Fibroblast of gingiva (primary cell): ENCODE measurements at places on chromosomes 12 and 14.

GRCh38 chr14:73977896-73978295 lies 27.8 kb downstream of the COQ6 start:
- peak; percentile 3 for DNase-seq

DNA sequence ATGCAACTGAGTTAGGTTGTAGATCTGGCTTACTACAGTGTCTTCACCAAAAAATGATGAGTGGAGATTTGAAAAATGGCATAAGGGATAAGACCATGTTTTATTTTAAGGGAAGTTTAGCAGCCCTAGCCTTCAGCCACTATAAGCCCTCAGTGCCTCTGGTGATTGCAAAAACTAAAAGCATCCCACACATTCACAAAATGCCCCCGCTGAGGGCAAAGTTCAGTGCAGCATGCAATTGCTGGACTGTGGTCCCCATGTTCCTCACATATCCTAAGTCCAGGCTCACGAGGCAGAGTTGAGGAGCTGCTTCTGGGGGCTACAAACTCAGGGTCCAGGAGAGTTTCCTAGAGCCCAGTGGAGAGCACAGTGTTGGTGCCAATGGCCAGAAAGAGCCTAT lies 29.6 kb upstream of the NCOR2 start:
- DNase-seq: no peak

DNA sequence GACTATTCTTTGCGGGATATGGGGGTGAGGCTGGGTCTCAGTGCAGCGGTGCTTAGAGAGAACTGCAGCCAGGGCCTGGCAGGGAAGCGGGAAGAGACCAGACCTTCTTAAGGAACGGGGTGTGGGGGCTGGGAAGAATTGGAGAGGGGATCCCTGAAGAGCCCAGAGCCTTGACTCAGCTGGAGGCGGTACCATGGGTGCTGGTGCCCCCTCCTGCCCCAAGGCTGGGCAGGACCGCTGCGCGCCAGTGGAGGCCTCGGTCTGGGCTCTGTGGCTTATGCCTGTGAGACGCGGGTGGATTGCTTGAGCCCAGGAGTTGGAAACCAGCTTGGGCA lies 1.3 kb upstream of the RNU7-1 start:
- DNase-seq: peak; percentile 32

DNA sequence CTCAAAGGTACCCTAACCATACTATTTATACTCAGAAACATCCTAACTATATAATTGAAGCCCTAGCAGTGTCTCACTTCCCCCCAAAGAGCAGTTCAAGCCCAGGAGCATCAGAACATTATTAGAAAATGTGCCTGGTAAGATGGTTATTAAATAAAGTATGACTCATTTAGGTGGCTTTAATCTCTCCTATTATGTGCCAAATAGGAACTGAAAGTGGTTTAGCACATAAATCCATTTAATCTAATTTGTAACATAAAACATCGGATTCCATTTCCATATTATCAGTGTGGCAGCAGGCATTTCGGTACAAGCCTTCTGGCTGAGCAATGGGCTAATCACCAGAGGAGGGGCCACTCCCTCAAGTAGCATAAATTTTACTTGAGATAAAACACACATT lies 395.2 kb upstream of the TMTC1 start:
- no peak for DNase-seq

DNA sequence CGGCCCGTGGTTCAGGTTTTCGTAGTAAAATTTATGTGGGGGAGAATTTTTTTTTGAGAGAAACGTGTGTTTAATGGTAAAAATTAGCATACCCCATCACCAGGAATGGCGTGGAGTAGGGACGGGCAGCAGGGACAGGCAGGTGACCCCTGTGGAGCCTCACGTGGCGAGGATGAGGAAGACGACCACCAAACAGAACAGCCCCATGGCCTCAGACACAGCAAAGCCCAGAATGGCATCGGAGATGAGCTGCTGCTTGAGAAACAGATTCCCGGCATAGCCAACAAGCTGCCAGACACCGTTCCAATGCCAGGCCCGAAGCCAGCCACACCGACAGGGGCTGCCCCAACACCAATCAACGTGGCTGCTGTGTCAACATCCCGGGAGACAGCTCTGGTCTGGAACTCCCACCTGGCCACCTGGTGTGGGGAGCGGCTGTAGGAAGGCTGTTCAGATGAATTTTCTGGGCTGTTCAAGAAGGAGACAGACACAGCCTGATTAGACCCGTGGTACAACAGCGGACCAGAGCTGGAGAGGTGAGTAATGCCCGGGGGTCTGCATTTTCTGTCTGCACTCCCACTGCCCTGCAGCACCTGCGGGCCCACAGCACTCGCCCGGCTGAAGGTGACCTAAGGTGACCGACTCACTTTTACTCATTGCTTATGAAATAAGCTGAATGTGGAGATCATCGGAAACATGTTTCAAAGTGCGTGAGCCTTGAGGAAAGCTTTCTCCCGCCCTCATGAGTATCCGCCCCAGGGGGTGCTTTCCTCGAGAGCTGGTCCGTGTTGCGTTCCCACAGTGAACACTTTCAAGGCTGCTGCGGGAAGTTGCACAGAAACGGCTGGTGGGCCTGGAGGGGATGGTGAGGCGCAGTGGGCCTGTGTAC lies 10.6 kb downstream of the TMEM121 start:
- no peak for DNase-seq

- no peak for DNase-seq
Observed at GRCh38 chr12:1799882-1800400, 20.4 kb upstream of the LRTM2 start.

DNA sequence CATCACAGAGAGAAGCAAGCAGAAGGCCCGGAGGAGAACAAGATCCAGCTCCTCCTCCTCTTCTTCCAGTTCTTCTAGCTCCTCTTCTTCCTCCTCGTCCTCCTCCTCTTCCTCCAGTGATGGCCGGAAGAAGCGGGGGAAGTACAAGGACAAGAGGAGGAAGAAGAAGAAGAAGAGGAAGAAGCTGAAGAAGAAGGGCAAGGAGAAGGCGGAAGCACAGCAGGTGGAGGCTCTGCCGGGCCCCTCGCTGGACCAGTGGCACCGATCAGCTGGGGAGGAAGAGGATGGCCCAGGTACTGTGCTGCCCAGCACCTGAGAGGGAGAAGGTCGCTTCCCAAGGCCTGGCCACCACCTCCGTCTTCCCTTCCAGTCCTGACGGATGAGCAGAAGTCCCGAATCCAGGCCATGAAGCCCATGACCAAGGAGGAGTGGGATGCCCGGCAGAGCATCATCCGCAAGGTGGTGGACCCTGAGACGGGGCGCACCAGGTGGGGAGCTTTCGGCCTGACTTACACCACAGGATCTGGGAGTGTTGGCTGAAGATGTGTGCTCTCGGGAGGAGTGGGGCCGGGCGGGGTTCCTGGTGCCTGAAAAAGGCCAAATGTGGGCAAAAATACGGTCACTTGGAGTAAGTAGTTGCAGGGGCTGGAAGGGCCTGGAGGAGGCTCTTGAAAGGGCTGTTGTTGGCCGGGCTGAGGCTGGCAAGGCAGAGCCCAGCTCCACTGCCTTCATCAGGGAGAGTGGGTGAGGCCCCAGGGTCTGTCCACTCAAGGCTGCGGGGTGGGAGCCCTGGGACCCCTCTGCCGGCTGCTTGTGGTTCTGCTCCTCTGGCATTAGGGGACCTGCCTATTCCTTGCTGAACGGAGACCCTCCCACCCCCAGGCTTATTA lies 1.4 kb downstream of the ARL6IP4 start:
- DNase-seq: no peak

- DNase-seq: no peak
Observed at GRCh38 chr14:70890826-70891659, 16.2 kb upstream of the PCNX1 start.

- peak; percentile 85 for DNase-seq
Observed at GRCh38 chr14:68856572-68856971, 63.7 kb upstream of the ZFP36L1 start.

GRCh38 chr12:105942281-105942680 lies 196.5 kb downstream of the NUAK1 start:
- DNase-seq: no peak

- DNase-seq: no peak
Observed at GRCh38 chr14:34596891-34597290, 33.1 kb downstream of the SNX6 start.

- no peak for DNase-seq
Observed at GRCh38 chr14:51507511-51507905, 144.2 kb upstream of the FRMD6 start.

- no peak for DNase-seq
Observed at GRCh38 chr14:90416720-90417119, 19.9 kb downstream of the CALM1 start.

DNA sequence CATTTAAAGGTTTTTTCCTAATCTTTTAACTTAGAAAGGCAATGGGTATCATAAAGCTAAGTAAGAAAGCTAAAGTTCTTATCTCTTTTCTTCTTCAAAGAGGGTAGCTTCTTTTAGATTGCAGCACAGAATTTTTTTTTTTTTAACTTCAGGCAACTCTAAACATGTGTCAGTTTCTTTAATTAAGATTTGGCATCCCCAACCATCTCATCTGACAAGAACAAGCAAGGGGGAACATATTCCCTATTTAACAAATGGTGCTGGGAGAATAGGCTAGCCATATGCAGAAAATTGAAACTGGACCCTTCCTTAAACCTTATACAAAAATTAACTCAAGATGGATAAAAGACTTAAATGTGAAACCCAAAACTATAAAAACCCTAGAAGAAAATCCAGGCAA lies 14.3 kb upstream of the IFNG start:
- DNase-seq: no peak

GRCh38 chr12:11728154-11728755 lies 78.8 kb downstream of the ETV6 start:
- no peak for DNase-seq

- peak; percentile 24 for DNase-seq
Observed at GRCh38 chr12:132003846-132004245, 54.1 kb downstream of the EP400 start.

- no peak for DNase-seq
Observed at GRCh38 chr12:103827911-103828391, 13.1 kb downstream of the NT5DC3 start.

GRCh38 chr14:56874375-56874774 lies 64.1 kb upstream of the OTX2 start:
- no peak for DNase-seq

GRCh38 chr12:111445726-111446581 lies 40.2 kb downstream of the SH2B3 start:
- DNase-seq: no peak

GRCh38 chr12:88944397-88944796 lies 364.1 kb upstream of the KITLG start:
- no peak for DNase-seq

DNA sequence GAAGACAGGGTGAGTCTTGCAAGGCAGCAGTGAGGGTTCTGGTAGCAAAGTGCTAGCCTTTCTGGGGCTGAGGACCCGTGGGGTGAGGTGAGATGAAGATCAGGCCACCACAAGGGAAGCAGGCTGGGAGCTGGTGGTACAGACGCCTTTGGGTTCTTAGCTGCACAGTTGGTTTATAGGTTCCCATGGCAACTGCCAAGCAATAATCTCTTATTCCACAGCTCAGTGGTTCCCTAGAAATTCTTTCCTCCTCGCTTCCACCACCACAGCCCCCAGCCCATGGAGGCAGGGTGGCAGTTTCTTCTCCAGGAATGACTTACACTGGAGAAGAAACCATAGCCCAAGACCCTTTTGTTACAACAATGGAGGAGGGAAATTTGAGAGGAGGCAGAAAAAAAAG lies 82.1 kb downstream of the CMKLR1 start:
- DNase-seq: no peak

GRCh38 chr14:68293404-68293803 lies 473.8 kb downstream of the RAD51B start:
- no peak for DNase-seq

DNA sequence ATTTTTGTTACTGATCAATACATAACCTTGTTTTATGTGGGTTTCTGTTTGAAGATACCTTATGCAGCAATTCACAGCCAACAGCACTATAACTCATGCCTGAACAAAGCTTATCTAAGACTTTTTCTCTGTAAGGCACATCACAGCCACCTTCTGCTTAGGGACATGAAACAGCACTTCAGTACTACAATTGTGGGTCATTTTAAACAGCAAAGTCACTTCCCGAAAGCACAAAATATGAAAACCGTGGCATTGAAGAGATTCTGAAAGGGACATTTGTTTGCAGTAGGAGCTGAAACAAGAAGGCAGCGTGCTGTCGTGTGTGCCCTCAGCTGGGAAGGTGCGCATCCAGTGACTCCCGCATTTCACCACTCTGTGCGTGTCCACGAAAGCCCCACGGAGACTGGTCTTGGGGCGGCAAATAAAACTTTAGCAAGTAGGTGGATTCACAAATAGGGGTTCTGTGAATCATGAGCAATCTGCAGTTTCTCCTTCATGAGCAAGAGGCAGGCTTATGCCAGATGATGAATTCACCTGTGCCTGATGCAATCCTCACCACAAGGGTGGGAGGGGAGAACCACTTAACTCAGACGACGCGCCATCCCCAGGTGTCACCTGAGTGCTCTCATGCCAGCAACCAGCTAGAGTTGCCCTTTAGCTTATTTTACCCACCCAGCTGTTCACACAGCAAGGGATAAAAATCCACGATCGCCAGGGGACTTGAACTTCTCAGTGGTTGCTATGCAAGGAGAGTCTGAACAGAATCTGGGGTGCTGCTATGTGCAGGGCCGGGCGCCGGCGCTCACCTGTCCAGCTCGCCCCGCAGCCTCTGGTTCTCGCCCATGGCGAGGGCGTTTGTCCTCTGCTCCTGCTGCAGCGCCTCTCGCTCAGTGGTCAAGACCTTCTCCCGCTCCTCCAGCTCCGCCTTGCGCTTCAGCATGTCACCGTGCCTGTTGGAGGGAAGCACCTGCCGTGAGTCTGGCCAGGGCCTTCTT lies 54.9 kb upstream of the GPR68 start:
- no peak for DNase-seq

GRCh38 chr12:52070185-52070925 lies 577 bp downstream of the ATG101 start:
- DNase-seq: peak; percentile 29

DNA sequence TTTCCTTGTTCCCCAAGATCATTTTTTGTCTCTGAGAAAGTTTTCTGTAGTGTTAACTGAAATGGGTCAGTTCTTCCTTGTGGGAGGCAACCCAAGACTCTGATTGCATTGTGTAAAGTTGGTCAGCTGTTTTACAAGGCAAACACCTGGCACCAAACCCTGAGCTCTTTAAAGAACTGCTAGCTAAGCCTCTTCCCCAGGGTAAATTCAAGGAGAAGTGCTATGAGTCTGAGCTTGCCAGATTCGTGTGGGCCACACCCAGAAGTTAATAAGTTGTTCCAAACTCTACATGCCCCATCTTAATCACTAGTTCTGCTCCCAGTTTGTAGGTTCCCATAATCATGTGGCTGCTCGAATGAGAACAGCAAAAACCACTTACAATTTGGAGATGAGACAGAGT lies 214.5 kb downstream of the BTG1 start:
- DNase-seq: peak; percentile 25
